ENCODE measurements at places on chromosomes 5 and 9.
A peak's percentile ranks its signal among the peaks of the same experiment; 100 is the strongest.

GRCh38 chr9:88574953-88575352 is 40.0 kb downstream of the NXNL2 start:
- no peak for DNase-seq

- DNase-seq = no peak
Measured at GRCh38 chr9:92636627-92637026, 33.3 kb downstream of the IPPK start.

DNA sequence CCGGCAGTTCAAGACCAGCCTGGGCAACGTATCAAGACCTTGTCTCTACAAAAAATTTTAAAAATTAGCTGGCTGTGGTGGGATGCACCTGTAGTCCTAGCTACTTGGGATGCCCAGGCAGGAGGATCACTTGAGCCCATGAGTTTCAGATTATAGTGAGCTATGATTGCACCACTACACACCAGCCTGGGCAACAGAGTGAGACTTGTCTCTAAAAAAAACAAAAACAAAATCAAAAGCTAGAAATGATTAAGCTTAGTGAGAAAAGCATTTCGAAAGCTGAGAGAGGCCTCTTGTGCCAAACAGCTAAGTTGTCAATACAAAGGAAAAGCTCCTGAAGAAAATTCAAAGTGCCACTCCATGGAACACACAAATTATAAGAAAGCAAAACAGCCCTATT is 4.8 kb downstream of the FAM151B start:
- no peak for DNase-seq

DNA sequence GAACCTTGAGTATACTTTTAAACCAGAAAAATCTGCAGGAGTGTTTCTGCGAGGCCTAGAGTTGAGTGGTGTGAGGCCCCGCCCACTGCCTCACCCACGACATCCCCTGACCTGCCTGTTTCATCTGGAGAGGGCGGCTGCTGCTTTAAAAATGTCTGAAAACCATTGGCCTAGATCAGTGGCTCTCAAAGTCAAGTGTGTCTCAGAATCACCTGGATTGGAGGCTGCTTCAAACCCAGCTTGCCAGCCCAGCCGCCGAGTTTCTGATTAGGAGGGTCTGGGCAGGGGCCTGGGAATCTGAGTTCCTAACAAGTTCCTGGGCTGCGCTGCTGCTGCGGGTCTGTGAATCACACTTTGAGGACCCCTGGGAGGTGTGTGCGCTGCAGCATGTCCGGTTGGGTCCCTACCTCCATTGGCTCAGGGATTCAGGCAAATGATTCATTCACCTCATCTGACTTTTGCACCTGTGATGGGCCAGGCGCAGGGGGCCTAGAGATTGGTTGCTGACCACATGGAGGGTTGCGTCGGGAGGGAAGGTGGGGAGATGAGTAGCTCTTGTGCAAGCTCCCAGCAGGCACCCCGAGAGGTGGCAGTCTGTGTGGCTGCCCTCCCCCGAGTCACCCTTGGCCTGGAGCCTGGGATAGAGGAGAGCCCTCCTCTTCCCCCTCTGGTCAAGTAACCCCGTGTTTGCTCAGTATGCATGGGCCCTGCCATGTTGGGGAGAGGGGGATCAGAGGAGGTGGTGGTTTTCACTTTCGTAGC is 27.6 kb upstream of the HMCN2 start:
- no peak for DNase-seq

DNA sequence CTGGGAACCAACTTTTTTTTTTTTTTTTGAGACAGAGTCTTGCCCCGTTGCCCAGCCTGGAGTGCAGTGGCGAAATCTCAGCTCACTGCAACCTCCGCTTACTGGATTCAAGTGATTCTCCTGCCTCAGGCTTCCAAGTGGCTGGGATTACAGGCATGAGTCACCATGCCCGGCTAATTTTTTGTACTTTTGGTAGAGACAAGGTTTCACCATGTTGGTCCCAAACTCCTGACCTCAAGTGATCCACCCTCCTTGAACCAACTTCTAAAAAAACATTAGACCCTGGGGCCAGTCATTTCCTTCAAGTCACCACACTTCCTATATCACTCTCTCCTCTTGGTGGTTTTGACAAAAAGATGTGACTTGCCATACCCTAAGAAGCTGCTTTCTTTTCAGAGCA is 10.9 kb upstream of the SHROOM1 start:
- DNase-seq = peak; percentile 10

Data from PC-3 (cell line).